ENCODE measurements at places on chromosomes 12 and 14. TPM values are rescaled to one million over a fixed set of nuclear protein-coding genes. Genes with fewer than 3 reads are reported as not detected.

The DPF3 gene
- 21.8 TPM for total RNA-seq

The CPNE6 gene
- total RNA-seq: not detected

The RPAP3 gene
- 24.1 TPM for total RNA-seq

The EXOC3L4 gene
- total RNA-seq: not detected

The KIF26A gene
- total RNA-seq: 3.2 TPM

The CCDC177 gene
- not detected for total RNA-seq

The SSTR1 gene
- total RNA-seq: 0.27 TPM

GRCh38 chr14:89767861-89768268 lies 186.7 kb downstream of the EFCAB11 start:
- H3K4me3 ChIP-seq: no peak overlapping the region
- H3K36me3 ChIP-seq: no peaks in the 10 kb centered on the region
- no peak overlapping the region for H3K27ac ChIP-seq
- no peaks in the 10 kb centered on the region for H3K4me1 ChIP-seq
- no peaks in the 10 kb centered on the region for H3K27me3 ChIP-seq

DNA sequence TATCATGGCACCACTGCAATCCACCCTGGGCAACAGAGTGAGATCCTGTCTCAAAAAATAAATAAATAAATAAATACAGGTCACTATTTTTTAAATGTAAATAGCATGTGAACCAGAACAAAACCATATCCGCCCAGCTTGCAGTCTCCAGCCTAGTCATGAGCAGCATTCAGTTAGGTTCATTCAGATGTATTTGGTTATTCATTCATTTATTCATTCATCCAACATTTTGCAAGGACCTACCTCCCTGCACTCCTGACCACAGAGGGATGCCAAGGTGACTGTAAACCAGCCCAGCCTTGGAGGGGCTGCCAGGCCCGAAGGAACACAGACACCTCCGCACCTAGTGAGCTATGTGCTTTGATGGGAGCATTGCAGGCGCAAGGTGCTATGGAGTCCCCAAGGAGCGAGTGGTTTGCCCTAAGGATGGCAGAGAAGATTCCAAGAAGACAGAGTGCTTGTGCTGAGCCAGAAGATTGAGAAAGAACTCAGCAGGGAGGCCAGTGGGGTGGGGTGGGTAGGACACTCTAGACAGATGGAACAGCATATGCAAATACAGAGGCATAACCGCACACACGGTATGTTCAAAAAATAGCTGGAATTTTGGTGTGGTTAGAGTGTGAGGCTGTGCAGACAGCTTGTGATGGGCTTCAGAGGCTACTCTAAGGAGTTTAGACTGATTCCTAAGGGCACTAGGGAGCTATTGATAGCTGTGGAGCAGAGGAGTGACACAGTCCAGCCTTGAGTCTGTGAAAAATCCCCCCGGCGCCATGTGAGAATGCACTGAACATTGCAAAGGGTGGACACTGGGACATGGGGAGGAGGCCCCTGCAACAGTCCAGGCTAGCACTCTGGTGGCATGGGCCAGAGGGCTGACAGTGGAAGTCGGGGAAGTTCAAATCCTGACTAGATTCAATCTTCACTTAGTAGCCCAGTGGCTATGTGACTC lies 11.7 kb downstream of the DTX1 start:
- DNase-seq: no peak
- H3K4me3 ChIP-seq: no peak overlapping the region
- no peaks in the 10 kb centered on the region for H3K36me3 ChIP-seq

GRCh38 chr14:79197516-79197915 lies 1013.8 kb downstream of the DIO2 start:
- no peak overlapping the region for H3K4me3 ChIP-seq
- no peaks in the 10 kb centered on the region for H3K36me3 ChIP-seq
- DNase-seq: no peak
- H3K27ac ChIP-seq: no peak overlapping the region
- H3K27me3 ChIP-seq: no peaks in the 10 kb centered on the region

DNA sequence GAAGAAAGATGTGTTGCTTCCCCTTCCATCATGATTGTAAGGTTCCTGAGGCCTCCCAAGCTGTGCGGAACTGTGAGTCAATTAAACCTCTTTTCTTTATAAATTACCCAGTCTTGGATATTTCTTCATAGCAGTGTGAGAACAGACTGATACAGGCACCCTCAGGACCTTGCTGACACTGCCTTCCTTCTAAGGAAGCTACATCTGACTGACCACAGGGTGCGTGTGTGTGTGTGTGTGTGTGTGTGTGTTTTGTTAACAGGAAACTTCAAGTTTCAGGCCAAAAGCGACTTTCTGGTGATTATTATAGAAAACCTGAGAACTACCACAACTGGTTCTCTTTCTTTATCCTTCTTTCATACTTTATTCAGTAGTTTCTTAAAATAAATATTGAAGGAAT lies 149.0 kb downstream of the CAPZA3 start:
- no peaks in the 10 kb centered on the region for H3K4me1 ChIP-seq
- no peak overlapping the region for H3K27ac ChIP-seq
- no peaks in the 10 kb centered on the region for H3K36me3 ChIP-seq

GRCh38 chr12:30197392-30198057 lies 413.8 kb upstream of the TMTC1 start:
- H3K36me3 ChIP-seq: no peaks in the 10 kb centered on the region
- H3K4me3 ChIP-seq: no peak overlapping the region
- no peaks in the 10 kb centered on the region for H3K27me3 ChIP-seq
- H3K4me1 ChIP-seq: no peaks in the 10 kb centered on the region

GRCh38 chr14:72753879-72754400 lies 140.0 kb downstream of the DPF3 start:
- H3K4me1 ChIP-seq: peaks cover 10% of the 10 kb centered on the region
- H3K27me3 ChIP-seq: no peaks in the 10 kb centered on the region
- H3K27ac ChIP-seq: no peak overlapping the region
- H3K4me3 ChIP-seq: no peak overlapping the region

- no peaks in the 10 kb centered on the region for H3K4me1 ChIP-seq
- H3K36me3 ChIP-seq: peaks cover 38% of the 10 kb centered on the region
- no peaks in the 10 kb centered on the region for H3K27me3 ChIP-seq
- H3K4me3 ChIP-seq: no peak overlapping the region
- no peak overlapping the region for H3K27ac ChIP-seq
Observed at GRCh38 chr14:87955501-87955900, 37.5 kb downstream of the GALC start.

DNA sequence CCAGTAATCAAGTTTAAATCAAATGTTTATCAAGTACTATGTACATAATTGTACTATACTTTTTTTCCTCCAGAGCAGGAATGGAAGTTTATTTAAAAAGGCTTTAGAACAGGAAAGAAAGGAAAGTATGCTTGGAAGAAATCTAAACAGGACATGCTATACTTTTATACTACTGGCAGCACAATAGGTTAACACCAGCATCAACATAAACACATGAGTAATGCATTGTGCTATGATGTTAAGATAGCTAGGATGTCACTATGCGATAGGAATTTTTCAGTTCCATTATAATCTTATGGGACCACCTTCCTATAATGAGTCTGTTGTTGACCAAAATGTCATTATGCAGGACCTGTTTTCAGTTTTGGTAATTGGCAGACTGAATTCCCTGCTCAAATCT lies 41.5 kb upstream of the ANKS1B start:
- no peak overlapping the region for H3K4me3 ChIP-seq
- no peaks in the 10 kb centered on the region for H3K4me1 ChIP-seq
- DNase-seq: no peak
- H3K27ac ChIP-seq: no peak overlapping the region

DNA sequence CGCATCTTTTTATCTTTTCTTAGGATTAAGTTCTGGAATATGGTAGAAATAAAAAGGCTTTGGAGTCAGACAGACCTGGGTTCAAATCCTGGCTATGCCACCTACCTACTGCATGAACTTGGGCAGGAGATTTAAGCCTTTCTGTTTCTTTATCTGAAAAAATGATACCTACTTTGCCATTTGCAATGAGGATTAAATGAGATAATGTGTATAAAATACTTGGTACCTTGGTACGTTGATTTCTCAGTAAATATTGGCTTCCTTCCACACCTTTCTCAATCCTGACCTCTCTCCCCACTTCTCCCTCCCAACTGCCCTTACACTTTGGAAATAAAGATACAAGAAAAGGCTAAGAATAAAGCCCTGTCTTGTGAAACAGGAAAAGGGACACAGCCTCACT lies 172.6 kb downstream of the PAX9 start:
- H3K27ac ChIP-seq: no peak overlapping the region
- H3K27me3 ChIP-seq: no peaks in the 10 kb centered on the region
- DNase-seq: no peak
- no peak overlapping the region for H3K4me3 ChIP-seq
- no peaks in the 10 kb centered on the region for H3K4me1 ChIP-seq

Data from psoas muscle (tissue), 8 donors.